Activated T-cell treated with anti-CD3 and anti-CD28 coated beads for 4 hours (primary cell): ENCODE measurements at places on chromosomes 11 and 22.

DNA sequence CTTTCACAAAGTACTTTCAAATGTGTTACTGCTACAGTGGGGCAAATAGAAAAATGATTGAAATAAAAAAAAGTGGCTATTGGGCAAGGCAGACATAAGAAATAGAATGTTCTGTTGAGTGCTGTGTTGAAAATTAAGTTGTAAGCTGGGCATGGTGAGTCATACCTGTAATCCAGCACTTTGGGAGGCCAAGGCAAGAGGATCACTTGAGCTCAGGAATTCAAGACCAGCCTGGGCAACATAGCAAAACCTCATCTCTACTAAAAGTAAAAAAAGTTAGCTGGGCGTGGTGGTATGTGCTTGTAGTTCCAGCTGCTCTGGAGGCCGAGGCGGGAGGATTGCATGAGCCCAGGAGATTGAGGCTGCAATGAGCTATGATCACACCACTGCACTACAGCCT is 26.9 kb upstream of the LDHA start:
- DNase-seq, result no peak

GRCh38 chr11:86473991-86474833 is 99.5 kb downstream of the CCDC81 start:
- no peak for DNase-seq

DNA sequence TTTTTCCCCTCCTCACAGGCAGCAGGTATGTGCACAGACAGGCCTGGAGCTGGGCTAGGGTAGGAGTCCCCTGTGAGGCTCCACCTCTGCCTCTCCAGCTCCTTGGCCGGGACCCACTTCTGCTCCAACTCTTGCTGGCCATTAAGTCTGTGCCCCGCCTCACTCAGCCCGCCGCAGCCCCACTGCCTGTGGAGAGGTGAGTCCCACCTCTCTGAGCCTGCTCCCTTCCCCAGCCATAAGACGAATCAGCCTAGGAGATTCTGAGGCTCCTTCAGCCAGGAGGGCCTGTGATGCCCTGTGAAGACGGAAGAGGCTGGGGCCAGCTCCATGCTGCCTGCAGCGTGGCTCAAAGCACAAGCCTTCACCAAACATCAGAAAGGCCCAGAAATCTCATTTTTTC is 23.0 kb downstream of the TSKU start:
- no peak for DNase-seq

DNA sequence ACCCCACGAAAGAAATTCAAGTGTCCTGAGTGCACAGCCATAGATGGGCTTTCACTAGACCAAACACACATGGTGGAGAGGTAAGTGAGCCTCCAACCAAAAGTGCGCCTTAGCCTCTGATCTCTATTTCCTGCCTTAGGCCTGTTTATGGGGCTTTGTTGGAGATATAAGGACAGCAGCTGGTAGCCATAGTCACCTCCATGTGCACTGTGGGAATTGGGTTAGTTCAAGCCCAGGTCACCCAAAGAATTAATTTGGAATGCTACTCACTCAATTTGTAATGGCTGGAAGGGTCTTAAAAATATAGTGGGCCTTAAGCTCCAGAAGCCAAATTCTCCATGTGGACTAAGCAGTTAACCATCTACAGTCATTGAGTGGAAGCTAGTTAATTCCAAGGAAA is 73.6 kb downstream of the ALX4 start:
- no peak for DNase-seq

- no peak for DNase-seq
These were observed 105.2 kb downstream of the SPON1 start for GRCh38 chr11:14067686-14068085.

GRCh38 chr11:65292890-65293289 is 21.8 kb upstream of the CDC42EP2 start:
- DNase-seq, result no peak

GRCh38 chr11:115155978-115156377 is 348.2 kb downstream of the CADM1 start:
- no peak for DNase-seq

- DNase-seq, result no peak
These were observed 17.6 kb upstream of the GRK2 start for GRCh38 chr11:67248653-67249052.

DNA sequence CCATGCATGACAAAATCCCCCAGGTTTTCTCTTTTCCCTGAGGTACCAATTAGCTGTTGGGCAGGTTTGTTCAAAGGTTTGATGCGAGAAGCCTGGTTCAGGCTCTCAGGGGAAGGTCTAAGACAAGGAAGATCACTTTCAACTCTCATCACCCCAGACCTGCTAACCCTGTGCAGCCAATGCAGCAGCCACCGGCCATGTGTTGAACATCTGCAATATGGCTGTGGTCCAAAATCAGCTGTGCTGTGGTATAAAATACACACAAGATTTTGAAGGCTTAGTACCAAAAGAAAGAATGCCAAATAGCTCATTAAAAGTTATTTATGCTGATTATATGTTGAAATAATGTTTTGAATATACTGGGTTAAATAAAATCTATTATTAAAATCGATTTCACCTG is 58.5 kb downstream of the SMCO4 start:
- DNase-seq, result no peak

DNA sequence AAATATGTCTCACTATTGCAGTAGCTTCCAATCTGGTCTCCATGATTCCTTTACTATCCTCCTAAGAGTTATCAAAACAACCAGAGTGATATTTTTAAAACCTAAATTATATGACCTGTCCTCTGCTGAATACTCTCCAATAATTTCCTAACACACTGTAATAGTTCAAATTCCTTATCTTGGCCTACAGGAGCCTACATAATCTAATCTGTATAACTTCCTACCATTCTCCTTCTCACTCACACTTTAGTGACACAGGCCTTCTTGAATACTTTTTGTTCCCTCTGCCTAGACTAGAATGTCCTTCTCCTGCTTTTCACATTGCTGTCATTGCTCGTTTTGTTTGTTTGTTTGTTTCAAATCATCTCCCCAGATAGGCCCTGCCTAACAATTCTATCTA is 9.4 kb downstream of the FHIP1B start:
- no peak for DNase-seq

DNA sequence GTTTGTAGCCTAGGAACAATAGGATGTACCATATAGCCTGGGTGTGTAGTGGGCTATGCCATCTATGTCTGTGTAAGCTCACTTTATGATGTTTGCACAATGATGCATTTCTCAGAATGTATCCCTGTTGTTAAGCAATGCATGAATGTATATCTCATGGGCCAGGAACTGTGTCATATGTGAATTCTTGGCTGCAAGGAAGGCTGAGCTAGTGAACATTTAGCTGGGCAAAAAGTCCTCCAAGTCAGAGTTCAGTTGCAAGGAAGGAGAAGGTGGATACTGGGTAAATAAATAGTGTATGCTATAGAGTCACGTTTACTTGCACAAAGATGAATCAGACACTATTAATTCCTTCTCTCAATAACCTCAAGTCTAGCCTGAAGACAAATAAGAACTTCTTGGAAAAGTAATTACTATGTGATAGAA is 136.1 kb downstream of the EHF start:
- no peak for DNase-seq

- no peak for DNase-seq
These were observed 95.0 kb downstream of the SLC1A2 start for GRCh38 chr11:35324183-35324886.
